ENCODE measurements at places on chromosomes 2 and 18.

- DNase-seq: no peak
These were observed 71.3 kb downstream of the CTIF start for GRCh38 chr18:48609820-48610815.

DNA sequence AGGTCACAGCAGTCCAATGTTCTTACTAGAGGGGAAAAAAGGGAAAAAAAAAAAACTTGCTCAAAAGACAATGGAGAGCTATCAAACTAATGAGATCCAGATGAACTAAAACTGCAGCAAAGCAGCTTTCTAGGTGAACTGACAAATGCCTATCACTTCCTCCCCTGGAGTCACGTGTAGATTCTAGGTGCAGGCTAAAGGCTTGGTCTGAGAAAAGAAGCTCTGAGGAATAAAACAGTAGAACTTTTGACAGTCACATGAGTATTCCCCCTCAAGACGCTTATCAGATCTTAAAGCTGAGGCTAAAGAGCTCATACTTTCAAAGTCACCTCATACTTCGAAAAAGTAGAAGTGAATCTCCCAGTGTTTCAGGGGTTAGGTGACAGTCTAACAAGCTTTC, 42.3 kb downstream of the SMAD2 start:
- peak; percentile 20 for DNase-seq

GRCh38 chr2:71333619-71334018, 2.0 kb downstream of the ZNF638 start:
- DNase-seq: no peak

DNA sequence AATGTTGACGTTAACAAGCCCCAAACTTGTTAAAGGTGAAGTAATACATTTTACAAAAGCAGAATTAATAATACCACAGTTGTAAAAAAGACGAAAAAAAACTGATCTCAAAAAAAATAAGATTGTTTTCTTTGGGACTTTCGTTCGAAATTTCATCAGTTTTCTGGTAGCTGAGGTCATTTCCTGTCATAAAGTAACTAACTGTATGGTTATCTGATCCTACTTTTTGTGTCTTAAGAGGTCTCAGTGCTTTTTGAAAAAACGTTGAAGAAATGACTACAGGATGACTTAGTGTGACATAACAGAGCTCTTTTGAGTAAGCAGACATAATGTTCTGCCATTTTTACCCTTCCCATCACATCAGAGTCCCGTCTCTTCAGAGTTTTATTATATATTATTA, 79.3 kb downstream of the BIRC6 start:
- DNase-seq: no peak

All from hematopoietic multipotent progenitor cell treated with erythropoietin and hydrocortisone succinate and interleukin-3 and kit ligand, for 6 days (in vitro differentiated cells).